RPMI7951 (cell line): ENCODE measurements at places on chromosomes 2 and 18. TPM values are rescaled to one million over a fixed set of nuclear protein-coding genes. Genes with fewer than 3 reads are reported as not detected.

GRCh38 chr2:196875414-196875813, 51.1 kb downstream of the PGAP1 start:
- DNase-seq = no peak

GRCh38 chr2:64336171-64336570, 117.8 kb upstream of the LGALSL start:
- DNase-seq = no peak

DNA sequence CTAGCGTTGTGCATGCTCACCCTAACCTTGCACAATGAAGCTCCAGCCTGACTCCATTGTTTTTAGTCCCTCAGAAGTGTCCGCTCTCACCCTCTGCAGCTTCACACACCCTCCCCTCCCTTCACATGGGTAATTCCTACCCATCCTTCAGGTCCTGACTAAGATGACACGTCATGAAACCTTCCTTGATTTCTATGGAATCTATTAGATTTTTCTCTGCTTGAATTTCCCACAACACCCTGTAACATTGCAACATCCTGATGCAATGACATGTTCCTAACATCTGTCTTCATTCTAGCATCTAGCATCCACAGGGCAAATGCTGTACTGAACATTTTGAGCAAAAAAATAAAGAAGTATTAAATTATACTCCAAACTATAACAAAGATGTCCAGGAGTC, 77.0 kb upstream of the PID1 start:
- peak; percentile 59 for DNase-seq

DNA sequence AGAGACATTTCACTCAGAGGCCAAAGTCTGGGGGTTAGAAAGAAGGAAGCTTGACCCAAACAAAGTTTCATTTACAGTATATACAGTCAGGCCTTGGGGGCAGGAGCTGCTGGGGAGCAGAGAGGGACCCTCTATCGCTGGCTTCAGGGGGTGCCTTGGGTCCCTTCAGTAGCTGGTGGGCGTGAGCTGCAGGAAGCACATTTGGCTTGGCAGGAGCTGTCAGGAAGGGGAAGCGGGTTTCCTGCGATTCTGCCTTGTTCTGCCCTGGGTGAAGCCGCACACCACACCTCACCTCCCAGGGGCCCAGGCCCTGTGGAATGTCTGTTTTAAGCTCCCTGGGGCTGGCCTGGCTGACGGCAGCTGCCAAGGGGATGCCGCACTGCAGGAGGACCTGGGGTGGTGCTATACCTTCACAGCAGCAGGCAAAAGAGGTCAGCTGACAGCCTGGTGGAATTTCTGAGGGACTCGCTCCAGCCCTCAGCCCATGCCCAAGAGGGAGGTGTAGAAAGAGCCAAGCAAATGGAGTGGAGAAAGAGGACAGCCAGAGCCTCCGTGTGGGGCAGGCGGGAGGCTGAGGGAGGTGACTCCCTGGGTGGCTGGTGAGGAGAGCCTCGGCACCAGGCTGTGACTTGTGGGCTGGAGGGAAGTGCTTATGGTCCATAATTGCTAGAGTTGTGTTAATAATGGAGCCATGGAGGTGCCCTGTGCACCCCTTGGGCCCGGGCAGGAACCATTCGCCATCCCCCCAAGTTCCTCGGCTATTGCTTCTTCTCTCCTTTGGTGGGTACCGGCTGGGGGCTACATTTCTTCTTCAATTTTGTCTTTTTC, 43.9 kb downstream of the PSD4 start:
- DNase-seq = peak; percentile 91

GRCh38 chr18:62452280-62452831, 70.5 kb upstream of the ZCCHC2 start:
- DNase-seq = peak; percentile 24

UPP2 gene
- total RNA-seq = not detected in 2 replicates

DNA sequence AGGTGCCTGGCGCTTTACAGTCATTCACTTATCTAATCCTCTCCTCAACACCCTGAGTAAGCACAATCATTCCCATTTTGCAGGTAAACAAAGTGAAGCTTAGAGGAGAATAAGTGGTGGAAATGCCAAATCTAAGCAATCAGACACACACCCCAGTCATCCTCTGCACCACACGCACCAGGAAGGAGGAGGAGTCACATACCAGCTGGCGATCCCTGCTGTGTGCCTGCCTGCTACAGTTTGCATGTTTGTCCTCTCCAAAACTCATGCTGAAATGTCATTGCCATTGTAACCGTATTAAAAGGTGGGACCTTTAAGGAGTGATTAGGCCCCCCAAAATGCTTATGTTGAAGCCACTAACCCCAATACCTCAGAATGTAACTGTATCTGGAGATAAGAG, 93.7 kb downstream of the LOXHD1 start:
- no peak for DNase-seq

DNA sequence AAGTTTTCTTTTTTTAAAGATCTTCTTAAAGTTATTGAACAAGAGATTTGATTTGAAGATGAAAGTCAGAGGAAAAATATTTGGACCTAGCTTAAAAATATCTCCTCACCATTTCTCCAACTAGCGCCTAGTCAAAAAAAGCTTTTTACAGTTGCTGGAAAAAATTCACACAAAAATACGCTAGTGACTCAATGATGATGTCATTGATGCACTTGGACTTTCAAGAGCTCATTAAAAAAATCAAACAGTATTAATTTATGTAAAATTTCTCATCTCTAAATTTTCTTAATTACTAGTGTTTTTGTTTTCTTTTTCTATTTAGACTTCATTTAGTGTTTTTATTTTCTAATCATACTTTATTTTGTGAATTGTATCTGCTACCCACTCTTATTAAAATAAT, 41.8 kb downstream of the CIB4 start:
- no peak for DNase-seq

CLHC1 gene
- total RNA-seq = 2.1 and 5.4 TPM in 2 replicates

DNA sequence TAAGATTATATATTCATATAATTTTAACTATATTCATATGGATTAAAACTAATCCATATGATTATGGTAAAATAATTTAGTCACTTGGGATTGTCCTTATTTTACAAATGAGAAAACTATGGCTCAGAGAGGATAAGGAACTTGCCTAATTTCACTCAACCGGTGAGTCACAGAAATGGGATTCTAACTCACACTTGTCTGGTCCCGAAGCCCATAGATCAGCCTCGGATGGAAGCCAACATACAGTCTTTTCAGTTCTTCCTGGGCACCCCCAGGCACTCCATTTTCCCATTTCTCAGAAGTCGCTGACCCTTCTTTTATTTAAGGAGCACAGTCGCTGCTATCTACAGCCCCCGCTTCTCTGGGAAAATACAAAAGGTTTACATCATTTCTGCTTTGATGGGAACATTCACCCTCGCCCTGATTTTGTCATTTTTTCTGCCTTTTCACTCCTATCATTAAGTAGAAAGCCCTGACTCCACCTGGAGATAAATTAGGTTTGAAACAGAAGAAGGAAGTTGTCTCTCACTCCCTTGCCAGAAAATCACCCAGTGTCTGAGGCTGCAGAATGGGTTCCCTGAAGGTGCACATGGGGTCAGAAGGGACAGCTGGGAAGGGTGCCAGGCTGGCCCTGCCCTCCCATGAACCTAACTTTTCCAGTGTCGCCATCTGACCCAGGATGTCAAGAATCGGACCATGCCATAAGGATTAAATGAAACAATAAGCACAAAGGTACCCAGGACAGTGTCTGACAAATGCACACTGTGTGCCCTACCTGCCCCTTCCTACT, 36.6 kb downstream of the CYP1B1 start:
- peak; percentile 85 for DNase-seq

SLC5A7 gene
- total RNA-seq = not detected in 2 replicates

- DNase-seq = no peak
Observed at GRCh38 chr18:75072672-75073371, 136.1 kb downstream of the PTGR3 start.

DNA sequence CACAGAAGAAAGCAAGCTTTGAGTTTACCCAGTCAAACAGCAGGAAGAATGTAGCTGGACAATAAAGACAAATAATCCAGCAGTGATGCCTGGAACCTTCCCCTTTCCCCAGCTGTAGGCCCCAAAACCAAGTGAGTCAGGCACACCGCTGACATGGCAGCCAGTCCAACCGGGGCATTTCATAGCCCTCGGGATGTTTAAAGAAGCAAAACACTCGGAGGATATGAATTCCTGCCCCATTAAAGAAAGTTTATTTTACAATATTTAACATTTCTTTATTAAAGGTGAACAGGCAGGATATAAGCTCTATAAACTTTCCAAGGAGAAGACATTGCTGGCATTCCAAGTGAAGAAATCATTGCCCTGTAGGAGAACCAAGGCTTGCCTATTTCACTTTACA, 507.6 kb upstream of the TNP1 start:
- DNase-seq = peak; percentile 78

HAAO gene
- total RNA-seq = not detected in 2 replicates

XIRP2 gene
- total RNA-seq = 0.10 and 0.12 TPM in 2 replicates

GRCh38 chr18:36101943-36102342, 27.2 kb downstream of the SLC39A6 start:
- DNase-seq = no peak

GRCh38 chr2:125310657-125311364, 1285.7 kb downstream of the CNTNAP5 start:
- no peak for DNase-seq

DNA sequence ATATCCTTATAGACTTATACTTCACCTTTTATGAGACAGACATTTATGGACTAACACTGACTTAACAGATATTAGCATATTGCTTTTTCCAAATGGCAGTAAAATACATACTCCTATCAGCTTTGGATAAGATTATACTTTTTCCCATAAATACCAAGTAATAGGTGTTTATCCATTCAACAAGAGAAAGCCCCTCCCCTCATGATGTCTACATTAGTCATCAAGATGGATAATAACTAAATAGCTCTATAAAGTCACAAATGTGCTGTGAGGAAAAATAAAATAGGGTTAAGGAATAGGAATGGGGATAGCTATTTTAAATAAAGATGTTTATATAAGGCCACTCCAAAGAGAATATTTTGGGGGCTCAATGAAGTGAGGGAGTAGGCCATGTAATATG, 39.4 kb downstream of the CSRNP3 start:
- DNase-seq = no peak

DNA sequence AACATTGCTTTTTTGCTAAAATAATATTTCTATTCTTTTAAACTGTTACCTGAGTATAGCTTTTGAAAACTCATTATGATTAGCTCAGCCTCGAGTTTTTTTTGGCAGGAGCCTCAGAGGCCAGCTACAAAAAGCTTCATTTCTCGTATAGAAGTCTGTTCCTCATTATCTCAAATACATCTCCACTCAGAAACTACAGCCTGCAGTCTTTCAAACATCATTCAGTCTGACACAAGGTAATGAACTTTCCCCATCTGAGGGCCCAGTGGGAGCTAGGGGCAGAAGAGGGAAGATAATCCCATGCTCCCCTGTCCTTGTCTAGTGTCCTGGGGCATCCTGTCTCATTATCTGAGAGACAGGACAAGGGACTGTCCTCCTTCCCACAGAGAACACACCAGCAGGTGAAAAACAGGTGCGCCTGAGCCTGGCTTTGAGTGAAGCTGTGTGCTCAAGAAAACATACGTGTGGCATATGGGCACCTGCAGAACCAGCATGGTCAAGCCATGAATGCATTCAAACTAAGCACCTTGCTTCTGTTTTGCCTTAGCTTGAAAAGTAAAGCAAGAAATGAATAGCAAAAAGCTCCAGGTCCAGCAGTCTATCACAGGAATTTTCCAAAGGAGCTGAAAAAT, 247.5 kb downstream of the MREG start:
- DNase-seq = no peak

DNA sequence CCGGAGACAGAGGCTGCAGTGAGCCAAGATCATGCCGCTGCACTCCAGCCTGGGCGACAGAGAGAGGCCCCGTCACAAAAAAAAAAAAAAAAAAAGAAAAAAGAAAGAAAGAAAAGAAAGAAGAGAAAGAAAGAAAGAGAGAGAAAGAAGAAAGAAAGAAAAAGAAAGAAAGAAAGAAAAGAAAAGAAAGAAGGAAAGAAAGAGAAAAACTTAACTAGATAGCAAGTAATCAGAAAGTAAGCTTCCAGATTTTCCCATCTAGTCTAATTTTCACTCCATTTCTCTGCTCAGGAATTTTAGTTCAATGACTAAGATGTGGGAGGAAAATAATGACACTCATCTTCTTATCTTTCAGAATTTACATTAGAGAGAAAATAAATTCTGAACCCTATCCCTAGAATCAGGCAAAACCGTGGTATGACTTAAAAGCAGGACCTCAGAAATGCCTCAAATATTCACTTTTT, 2.4 kb downstream of the GFPT1 start:
- no peak for DNase-seq

GRCh38 chr2:175175896-175176295, 5.6 kb downstream of the ATP5MC3 start:
- no peak for DNase-seq

DNA sequence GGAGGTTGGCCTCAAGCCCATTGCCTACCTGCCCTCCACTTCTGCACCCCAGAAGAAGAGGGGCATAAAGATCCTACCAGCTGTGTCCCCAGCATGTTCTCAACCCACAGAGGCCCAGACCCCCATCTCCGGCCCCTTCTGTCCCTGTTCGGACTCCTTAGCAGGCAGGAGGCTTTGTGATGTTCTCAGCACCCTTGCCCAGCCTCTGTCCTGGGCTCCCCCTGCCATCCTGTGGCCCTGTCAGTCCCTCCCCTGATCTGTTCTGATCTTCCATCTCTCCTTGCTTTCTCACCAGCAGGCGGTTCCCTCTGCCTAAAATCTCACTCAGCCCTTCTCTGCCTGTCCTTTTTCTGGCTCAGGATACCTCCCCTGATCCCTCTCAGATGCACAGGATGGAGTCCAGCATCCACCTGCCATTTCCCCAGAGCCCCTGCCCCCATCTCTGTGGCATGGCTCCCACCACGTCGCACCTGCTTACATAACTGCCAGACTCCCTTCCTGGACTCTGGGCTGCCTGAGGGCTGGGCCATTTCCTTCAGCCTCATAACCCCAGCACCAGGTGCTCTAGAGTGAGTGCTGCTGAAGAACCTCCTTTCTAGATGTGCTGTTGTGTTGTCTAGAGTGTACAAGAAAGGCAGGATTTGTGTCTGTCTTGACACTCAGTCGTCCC, 134.0 kb downstream of the CTIF start:
- DNase-seq = no peak

GRCh38 chr18:36355511-36355910, 58.0 kb downstream of the FHOD3 start:
- peak; percentile 51 for DNase-seq

CDH20 gene
- total RNA-seq = not detected in 2 replicates

PROC gene
- total RNA-seq = 0.48 TPM in 1 of 2 replicates, not detected in the other

DNA sequence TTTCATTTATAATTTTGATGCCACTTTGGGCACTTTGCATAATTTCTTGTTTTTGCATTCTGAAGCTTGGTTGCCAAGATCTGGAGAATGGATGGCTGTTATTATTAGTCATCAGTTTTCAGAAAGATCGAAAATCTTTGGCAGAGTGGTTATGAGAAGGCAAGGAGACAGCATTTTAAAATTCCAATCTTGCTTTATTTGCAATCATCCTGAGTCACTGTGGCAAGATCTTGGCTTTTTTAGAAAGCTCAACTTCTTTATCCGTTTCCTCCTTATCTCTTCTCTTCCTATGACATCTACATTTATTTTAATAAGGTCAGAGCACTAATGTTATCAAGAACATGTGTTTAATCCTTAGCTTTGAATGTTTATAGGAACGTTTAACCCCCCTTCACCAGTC, 31.1 kb upstream of the EIF2AK3 start:
- DNase-seq = peak; percentile 26

- peak; percentile 66 for DNase-seq
Observed at GRCh38 chr18:44651478-44651877, 29.2 kb upstream of the SETBP1 start.

IL1B gene
- 57.5 and 71.6 TPM in 2 replicates for total RNA-seq

ORC2 gene
- total RNA-seq = 16.8 and 17.1 TPM in 2 replicates
